ENCODE measurements at places on chromosomes 7 and 10.

DNA sequence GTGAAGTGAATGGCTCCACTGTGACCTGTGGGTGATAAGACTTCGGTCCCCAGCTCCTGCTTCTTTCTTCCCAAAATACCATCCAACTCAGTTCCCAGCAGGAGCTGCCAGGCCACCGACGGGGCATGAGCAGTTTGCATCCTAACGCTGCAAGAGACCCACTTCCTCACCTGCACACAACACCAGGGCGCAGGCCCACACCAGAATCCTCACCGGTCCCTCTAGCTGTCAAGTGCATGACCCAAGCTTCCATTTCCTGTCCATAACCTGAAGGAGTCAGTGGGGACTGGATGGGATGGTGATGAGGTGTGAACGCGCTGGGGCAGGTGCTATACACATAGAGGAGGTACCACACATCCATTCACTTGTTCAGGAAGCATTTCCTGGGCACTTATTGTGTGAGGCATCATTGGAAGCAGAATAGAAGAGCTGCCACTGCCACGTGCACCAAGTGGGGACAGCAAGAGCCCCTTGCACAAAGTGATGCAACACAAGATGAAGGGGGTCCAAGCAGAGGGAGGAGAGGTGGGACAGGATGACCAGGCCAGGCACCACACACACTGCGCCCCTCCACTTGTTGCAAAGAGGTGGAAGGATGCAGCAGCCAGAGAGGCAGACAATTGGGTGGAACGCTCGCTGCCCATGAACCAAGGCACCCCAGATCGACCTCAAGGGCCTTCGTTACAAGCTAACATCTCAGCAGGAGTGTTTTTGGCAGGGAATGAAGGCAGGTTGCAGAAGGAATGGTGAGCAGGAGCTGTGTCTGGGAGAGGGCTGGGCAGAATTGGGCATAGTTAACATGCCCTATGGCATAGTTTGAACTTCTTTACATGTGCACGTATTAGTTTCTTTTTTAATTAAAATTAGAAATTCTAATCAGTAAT is 605.8 kb upstream of the MGMT start:
- DNase-seq, result no peak

GRCh38 chr10:1938317-1938716 is 201.0 kb upstream of the ADARB2 start:
- peak; percentile 77 for DNase-seq

GRCh38 chr10:75624638-75625037 is 193.2 kb downstream of the LRMDA start:
- DNase-seq, result no peak

DNA sequence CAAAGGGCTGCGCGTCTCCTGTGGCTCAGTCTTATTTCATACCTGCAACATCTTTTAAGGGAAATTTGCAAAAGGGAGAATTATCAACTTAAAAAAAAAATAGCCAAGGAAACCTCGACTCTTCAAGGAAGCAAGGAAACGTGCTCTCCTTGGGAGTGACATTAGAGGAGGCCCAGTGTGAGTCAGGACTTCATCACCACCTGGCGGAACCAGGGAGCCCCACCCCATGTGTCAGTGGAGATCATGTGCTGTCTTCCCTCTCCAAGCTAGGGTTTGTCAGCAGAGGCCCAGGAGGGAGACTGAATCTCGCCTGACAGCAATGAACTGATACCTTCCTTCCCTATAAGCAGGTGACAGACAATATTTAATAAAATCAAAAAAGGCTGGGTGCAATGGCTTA is 28.9 kb downstream of the POR start:
- DNase-seq, result no peak

GRCh38 chr7:144437370-144438191 is 34.1 kb upstream of the NOBOX start:
- DNase-seq, result peak; percentile 31

GRCh38 chr10:52334595-52334994 is 20.5 kb downstream of the DKK1 start:
- no peak for DNase-seq

GRCh38 chr7:151897161-151897731 is 20.3 kb upstream of the PRKAG2 start:
- no peak for DNase-seq

- DNase-seq, result no peak
These were observed 1.3 kb downstream of the BHLHA15 start for GRCh38 chr7:98212532-98213041.

DNA sequence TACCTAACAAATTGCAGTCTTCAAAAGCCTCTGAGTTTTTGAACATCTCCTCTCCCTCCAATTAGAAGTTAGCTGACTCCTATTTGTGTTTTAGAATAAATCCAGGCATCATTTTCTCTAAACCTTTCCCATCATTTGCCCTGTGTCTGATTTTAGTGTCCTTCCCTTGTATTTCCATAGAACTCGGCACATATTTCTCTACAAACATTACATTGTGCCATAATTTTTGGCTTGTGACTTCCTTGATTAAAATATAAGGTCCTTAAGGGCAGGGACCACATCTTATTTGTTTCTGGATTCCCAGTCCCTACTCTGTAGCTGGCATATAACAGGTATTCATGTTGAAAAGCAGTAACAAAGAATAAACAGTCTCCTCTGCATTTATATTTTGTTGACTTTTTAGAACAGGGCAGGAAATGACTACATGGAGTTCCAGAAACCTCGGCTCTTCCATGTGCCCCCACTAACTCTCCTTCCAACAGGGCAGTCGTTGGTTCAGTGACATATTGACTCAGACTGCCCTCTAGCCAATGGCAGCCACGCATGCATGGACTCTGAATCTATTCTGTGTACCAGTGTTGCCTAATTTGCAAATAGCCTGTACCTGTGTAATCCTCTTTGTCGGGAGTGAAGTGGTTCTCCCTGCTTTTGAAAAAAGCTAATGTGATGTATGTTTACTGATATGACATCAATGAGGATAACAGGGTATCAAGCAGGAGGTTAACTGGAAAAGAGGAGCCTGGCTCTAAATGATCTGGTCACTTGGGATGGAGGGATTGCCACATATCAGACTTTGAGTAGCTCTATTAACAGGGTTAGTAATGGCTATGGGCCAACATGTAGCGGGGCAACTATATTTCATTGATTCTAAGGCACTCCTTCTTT is 19.8 kb upstream of the CPN1 start:
- DNase-seq, result no peak

DNA sequence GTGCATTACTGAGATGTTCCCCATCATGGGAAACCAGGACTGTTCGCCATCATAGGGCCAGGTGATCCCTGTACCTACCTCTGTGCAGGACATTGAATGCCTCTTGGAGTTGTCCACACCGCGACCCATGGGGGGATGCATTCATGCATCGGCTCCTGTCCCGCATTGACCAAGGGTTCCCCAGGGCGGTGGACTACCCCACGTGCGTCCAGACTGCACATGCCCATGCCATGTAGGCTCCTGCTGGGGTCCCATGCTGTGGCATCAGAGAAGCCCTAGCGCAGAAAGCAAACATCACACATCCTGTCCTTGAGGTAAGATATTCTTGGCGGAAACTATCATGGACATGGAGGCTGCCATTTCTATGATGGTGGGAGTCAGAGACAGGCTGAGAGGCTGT is 121.6 kb upstream of the UNC5B start:
- no peak for DNase-seq

DNA sequence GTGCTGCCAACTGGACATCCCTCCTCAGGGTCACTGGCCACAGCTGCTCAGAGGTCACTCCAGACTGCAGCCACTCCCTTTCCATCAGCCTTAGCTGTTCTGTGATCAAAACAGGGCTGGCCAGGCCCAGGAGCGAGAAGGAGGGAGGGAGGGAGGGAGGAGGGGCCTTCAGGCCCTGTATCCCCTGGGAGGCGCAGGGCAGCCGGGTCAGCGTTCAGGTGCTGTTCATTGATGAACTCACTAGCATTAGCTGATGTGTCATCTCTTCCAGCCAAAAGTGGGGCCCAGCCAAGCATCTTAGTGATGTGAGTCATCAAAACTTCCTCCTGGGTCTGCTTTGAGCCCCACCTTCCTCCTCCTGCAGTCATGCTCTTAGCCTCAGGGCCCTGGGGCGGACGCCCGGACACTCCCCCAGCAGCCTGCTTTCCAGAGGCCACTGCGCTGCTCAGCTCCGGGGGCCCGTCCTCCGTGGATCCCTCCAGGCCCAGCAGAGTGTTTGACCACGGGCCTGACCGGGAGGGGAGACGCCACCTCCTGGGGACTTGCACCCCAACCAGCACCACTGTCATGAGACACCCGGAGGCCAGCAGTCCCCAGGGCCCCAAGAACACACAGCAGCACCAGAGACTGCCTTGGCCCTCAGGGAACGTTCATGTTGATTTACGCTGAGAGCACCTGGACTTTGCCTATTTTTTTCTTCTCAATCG is 149.2 kb downstream of the PRKAG2 start:
- peak; percentile 24 for DNase-seq

- DNase-seq, result no peak
These were observed 42.7 kb downstream of the LAMB1 start for GRCh38 chr7:107960272-107960671.

- no peak for DNase-seq
These were observed 10.1 kb downstream of the DENND10 start for GRCh38 chr10:119113751-119114732.

- no peak for DNase-seq
These were observed 417.9 kb upstream of the CNTNAP2 start for GRCh38 chr7:145698526-145699262.

DNA sequence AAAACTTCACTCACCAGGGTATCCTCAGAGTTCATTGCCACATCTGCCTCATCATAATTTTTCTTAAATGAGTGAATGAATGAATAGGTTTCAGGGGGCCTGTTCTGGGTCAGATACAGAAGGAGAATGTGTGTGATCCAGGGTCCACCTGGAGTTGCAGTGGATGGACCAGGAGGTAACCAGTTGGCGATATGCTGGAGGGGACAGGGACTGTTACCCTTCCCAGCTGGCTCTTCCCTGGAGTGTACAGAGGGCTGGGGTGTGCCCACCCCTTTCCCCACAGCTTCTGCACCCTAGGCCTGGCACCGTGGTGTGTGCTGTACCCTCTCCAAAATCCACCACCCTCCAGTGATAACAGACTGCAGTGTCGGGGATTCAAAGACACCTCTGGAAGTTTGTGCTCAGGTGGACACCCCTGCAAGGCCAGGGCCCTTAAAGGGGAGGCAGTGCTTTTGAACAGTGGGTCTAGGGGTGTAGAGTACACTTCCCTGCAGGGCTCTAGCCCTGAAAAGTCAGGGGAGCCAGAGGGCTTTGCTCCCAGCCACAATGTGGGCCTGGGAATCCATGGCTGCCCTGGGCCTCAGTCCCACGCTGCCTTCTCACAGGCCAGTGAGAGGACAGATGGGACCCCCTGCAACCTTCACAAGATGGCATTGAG is 134.4 kb upstream of the UNC5B start:
- DNase-seq, result no peak

Measured in activated CD4-positive, alpha-beta T cell treated with anti-CD3 and anti-CD28 coated beads, Interleukin-2, amount 50 U/mL, for 4 hours (primary cell).